Activated T-helper 1 cell treated with anti-CD3 and anti-CD28 coated beads, Interleukin-2, amount 50 U/mL, for 16 hours (primary cell): ENCODE measurements at places on chromosomes 2 and 18.

DNA sequence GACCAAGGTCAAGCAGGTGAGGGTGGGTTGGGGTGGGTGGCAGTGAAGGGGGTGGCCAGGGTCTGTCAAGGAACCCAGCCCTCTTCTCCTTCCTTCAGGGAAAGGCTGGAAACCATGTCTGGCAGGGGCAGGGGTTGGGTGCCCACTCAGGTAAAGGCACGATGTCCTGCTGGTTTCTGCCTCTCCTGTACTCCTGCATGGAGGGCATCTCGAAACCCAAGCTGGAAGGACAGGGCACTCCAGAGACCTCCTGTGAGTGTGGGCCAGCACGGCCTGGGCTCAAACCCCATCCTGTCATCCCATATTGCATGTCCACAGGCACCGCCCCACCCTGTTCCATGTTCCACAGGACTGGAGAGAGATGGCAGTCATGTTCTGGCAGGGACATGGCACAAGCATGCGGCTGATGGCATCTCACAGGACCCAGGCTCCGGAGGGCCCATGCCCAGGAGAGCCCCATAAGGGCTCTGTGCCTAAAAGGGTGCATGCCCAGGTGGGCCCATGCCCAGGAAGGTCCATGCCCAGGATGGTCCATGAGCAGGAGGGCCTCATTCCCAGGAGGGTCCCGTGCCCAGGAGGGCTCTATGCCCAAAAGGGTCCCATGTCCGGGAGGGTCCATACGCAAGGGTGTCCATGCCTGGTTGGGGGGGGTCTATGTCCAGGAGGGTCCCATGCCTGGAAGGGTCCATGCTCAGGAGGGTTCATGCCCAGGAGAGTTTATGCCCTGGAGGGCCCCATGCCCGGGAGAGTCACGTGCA, 6.4 kb downstream of the GPR35 start:
- DNase-seq = no peak

- no peak for DNase-seq
These were observed 26.1 kb upstream of the SEMA4C start for GRCh38 chr2:96895746-96896651.

DNA sequence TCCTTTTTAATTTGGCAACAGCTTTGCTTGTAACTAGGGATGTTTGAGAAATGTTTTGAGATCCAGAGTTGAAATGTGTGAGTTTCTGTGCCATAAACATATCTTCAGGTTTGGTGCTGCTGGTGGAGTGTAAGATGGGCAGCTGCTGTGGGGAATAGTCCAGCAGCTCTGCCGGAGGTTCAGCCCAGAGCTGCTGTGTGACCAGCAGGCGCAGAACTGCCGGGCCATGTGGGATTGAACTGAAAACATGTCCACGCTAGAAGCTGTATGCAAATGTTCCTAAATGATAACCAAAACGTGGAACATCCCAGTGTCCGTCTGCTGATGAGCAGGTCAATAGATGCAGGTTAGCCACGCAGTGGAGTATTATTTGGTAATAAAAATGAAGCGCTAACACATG, 99.6 kb downstream of the DGKD start:
- no peak for DNase-seq

DNA sequence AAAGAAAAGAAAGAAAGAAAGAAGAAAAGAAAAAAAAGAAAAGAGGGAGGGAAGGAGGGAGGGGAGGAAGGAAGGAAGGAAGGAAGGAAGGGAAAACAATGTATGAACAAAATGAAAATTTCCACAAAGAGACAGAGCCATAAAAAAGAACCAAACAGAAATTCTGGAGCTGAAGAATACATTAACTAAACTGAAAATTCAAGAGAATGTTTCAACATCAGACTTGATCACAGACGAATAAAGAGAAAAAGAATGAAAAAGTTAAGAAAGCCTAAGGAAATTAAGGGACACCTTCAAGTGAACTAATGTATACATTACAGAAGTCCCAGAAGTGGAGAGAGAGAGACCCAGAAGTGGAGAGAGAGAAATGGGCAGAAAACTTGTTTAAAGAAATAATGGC, 60.9 kb upstream of the RAB6C start:
- no peak for DNase-seq

DNA sequence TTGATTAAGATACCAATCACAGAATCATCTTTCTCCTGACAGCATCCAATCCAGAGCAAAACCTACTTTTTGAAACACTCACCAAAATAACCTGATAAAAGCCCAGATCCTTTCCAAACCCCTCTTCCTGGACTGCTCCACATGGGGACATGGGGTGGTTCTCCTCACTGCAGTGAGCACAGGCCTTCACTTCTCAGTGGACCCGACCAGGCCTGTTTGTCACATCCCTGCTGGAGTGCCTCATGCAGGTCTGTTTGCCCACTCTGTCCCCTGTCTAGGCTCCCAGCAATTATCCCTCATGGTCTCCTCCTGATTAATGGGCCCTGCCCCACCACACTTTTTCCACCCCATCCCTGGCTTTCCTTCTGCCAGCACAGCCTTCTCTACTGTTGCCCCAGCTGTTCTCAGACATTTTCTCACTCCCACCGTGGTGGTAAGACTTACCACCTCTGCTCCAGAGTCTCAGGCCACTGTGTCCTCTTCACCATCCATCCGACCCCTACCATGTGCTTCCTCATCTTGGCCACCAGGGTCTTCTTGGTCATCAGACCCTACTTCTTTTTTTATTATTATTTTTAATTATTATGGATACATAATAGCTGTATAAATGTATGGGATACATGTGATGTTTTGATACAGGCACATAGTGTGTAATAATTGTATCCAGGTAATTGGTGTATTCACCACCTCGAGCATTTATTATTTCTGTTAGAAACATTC, 21.1 kb downstream of the MRPL30 start:
- no peak for DNase-seq
